ENCODE measurements at places on chromosomes 13 and 19. TPM values are rescaled to one million over a fixed set of nuclear protein-coding genes. Genes with fewer than 3 reads are reported as not detected.

DNA sequence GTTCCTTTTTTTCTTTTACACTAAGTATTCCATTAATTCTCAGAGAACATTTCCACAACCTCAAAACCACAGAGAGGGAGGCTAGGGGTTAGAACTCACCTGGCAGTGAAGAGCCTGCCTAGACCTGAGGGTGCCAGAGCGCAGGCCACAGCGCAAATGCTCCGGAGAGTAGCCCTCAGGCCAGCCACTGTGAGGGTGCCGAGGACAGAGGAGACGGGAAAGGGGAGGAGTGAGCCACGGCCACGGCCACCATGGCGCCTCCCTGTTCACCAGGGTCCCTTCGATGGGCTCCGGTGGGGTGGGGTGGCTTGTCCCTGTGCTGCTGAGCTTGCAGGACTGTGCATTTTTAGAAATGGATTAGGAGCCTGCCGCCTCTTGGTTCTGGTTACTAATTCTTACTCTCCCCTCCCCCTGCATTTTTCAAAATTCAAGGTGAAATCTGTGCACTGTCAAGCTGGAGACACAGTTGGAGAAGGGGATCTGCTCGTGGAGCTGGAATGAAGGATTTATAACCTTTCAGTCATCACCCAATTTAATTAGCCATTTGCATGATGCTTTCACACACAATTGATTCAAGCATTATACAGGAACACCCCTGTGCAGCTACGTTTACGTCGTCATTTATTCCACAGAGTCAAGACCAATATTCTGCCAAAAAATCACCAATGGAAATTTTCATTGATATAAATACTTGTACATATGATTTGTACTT is 58.8 kb downstream of the GGACT start:
- peak; percentile 35 for DNase-seq

DNA sequence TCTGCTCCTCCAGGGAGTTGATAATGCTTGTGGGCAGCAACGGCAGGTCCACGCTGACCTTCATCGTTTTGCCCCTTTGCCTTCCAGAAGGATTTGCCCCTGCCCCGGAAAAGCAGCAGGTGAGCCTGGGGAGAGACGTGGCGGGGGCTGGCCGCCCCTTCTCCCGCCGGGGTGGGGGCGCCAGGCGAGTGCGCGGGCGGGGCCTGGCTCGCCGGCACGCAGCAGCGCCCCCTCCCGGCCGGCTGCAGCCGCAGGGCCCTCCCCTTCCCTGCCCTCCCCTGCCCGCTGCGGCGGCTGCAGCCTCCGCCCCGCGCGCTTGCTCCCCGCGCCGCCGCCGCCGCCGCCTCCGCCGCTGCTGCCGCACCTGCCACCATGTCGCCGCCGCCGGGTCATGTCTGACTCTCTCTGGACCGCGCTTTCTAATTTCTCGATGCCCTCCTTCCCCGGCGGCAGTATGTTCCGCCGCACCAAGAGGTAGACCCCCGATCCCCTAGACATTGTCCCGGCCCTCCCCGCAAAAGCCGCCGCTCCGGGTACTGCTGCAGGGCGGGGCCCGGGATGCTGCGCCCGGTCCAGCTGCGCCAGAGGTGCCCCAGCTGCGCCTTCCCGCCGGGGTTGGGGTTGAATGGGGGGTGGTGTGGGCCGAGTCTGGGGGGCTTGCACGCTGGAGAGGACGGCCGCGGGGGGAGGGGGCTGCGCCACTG is at the start of gene MAST1:
Gene MAST1 (plus strand): TSS at position 334 of the 704 bp plus-strand sequence. CDS start 58 bp downstream, at position 392.
- DNase-seq: peak; percentile 87

GRCh38 chr13:31042481-31043165 is 110.2 kb downstream of the TEX26 start:
- DNase-seq: no peak

The MEIS3 gene
- 70.7 TPM for total RNA-seq

DNA sequence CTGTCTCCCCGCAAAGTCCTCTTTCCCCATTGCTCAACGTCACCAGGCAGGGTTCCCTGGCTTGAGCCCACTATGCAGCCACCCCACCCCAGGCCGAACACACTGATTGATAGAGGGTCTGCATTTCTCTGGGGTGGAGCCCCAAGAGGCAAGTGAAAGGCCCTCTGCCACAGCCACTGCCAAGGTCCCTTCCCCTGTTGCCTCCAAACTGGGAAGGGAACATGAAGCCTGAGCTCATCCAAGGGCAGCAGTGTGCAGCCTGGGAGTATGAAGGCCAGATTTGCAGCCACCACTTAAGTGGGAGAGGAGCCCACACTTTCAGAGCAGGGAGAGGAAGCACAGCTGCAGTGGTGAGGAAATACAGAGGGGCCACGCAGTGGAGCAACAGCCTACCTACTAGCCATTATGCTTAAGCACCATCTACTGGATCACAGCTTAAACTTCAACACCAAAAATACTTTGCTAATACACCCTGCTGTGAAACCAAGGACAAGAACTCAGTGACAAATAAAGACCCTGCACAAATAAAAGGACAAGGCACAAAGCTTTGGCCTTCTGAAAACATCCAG is 48.6 kb downstream of the UBL3 start:
- DNase-seq: peak; percentile 46

The TMEM91 gene
- 15.5 TPM for total RNA-seq

- DNase-seq: no peak
Measured at GRCh38 chr19:42538841-42539709, 10.8 kb upstream of the CEACAM1 start.

- DNase-seq: no peak
Measured at GRCh38 chr13:24911133-24911908, 147.4 kb downstream of the RNF17 start.

DNA sequence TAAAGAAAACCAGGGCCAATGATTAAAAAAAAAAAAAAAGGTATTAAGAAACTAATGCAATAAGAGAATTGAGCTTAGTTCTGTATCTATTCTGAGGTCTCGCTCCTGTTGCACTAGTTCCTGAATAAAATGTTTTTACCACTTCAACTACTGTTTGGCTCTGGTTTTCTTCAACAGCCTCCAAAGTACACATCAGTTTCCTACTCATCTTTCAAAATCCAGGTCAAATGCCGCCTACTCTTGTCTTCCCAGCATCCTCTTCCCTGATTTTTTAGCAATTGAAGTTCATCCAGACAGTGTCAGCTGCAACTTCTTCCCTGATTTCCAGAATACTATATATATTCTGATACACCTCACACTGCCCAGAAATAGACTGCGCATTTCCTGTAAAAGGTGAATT is 1.4 kb upstream of the RCBTB1 start:
- no peak for DNase-seq

DNA sequence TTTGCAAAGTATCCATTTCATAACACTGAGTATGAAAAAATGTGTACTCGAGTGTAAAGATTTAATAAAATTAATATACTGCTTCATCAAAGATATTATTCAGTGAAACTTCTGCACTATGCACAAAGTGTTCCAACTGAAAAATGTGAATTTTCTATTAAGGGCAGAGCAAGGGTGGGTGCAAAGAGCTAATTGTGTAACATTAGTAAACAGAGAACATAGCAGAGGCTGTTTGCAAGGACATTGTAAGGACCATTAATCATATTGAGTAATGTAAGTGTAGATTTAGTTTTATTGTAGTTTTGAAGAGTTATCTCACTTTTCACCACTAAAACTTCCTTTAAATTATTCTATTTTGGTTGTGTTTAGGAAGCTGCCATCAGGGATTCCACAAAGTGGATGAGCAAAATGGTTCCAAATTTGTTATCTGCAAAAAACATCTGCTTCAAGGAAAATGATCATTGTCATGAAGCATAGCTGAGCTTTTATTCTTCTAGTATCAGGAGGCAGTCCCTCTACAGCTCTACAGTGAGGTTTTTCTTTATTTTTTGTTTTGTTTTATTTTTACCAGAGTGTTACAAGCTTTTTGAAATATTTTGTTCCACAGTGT is 1375.4 kb downstream of the SLITRK1 start:
- DNase-seq: no peak

DNA sequence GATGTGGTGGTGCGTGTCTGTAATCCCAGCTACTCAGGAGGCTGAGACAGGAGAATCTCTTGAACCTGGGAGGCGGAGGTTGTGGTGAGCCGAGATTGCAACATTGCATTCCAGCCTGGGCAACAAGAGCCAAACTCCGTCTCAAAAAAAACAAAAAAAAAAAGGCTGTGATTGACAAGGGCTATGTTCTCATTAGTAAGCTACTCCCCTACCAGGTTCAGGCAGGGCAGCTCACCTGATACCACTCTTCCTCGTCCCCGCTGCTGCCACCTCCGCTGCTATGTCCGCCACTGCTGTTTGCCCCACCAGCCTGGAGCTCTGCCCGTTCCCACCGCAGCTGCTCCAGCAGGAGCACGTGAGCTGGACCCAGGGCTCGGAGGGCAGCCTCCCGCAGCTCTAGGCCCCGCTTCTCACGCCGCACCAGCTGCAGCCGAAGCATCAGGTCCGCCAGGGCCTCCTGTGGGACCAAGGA is 9.4 kb downstream of the USHBP1 start:
- DNase-seq: peak; percentile 64
